ENCODE measurements at places on chromosomes 5 and 9.

DNA sequence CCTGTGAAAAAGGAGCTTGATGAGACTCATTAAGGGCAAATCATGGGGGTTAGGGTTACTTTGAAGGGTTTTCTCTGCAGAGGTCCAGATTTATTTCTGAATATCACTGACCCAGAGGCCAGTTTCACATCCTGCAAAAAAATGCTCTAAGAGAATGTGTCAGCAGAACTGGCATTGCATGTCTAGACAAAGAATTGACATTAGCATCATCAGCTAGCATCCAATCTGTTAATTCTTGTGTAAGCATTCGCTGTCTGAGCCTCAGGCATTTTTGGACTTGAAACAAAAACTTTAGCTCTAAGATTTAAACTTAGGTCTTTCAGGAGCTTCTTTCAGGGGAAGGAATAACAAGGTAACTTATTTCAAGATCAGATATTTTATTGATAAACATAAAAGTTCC is 187.9 kb upstream of the ELL2 start:
- DNase-seq = no peak

DNA sequence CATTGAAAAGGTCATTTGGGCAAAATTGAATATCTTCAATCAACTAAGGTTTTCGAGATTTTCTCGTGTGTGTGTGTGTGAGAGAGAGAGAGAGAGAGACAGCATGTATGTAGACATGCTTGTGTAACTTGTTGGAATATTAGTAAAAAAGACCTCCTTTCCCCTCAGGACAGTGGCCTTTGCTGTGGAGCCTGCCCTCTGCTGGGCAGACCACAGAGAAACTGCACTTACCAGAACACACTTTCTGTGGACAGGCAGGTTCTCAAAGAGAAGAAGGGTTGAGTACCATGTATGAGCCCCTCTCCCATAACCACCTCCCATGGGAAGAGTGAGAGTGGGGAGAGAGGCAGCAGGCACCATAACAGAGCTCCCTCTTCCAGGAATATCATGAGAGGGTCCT is 45.6 kb downstream of the CFAP90 start:
- no peak for DNase-seq

- DNase-seq = no peak
Measured at GRCh38 chr9:137141050-137141810, 2.3 kb downstream of the GRIN1 start.

DNA sequence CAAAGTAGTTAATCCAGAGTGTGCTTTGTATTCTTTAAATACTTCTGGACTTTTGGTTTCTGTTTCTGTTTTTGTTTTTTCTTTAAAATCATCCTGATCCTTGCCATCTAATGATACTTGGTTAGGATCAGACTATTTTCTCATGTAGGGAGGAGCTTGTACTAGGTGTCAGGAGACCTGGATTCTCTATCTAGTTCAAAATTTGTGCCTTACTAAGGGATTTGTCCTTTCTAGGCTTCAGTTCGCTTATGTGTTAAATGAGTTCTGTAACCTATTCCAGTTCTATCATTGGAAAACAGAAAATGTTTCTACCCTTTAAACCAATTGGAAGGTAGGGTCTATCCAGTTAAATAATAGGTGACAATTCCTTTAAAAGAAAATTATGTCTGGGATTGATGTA is 3.3 kb upstream of the MEF2C start:
- DNase-seq = no peak

GRCh38 chr9:111952559-111952958 is 55.9 kb downstream of the UGCG start:
- no peak for DNase-seq

DNA sequence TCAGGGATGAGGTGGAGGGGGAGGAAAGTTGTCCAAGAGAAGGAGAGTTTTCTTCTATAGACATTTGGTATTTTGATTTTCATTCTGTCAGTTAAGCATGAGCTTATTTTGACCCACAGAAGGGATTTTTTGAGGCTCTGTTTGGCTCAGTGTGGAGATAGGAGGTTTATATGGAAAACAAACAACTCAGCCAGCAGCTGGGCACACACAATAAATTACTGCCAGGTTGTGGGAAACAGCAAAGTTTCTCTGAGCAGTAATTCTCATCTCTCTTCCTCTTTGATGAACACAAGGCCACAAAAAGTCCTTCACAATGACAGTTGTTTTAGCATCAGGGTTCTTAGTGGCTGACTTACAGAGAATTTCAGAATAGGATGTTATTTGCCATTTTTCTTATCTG is 486.1 kb downstream of the KDM4C start:
- no peak for DNase-seq

GRCh38 chr5:23027331-23027730 is 174.2 kb upstream of the CDH12 start:
- no peak for DNase-seq

GRCh38 chr5:8843771-8844170 is 702.1 kb downstream of the SEMA5A start:
- no peak for DNase-seq

DNA sequence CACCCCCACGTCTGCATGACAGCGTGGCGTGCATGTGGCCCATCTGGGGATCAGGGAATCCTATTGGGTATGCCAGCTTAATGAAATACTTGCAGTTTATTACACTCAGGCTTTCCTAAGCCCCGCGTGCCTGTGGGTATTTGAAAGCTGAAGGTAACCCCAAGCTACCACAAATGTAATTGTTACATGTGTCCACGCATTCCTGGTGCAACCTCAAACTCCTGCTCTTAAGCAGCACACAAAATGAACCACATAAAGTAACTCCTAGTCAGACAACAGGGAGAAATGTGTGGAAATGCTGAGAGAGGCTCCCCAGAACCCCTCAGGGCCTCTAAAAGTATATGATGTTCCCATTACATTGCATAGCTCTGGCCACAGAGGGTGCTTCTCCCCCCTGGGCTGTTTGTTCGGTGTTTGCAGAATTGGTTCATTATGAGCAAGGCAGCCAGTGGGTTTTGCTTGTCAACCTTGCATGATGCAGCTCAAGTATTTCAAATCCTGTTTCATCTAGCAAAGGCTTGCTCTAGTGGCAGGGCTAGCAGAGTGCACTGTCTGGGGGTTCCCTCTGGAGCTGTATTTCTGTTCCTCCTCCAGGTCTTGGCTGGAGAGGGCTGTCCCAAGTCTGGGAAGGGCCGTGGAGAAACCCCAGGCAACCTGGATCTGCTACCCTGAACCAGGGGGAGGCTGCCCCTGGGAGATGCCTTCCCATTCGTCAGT is 1.8 kb upstream of the DCANP1 start:
- DNase-seq = no peak

GRCh38 chr9:117535434-117535833 is 120.6 kb upstream of the ASTN2 start:
- no peak for DNase-seq

DNA sequence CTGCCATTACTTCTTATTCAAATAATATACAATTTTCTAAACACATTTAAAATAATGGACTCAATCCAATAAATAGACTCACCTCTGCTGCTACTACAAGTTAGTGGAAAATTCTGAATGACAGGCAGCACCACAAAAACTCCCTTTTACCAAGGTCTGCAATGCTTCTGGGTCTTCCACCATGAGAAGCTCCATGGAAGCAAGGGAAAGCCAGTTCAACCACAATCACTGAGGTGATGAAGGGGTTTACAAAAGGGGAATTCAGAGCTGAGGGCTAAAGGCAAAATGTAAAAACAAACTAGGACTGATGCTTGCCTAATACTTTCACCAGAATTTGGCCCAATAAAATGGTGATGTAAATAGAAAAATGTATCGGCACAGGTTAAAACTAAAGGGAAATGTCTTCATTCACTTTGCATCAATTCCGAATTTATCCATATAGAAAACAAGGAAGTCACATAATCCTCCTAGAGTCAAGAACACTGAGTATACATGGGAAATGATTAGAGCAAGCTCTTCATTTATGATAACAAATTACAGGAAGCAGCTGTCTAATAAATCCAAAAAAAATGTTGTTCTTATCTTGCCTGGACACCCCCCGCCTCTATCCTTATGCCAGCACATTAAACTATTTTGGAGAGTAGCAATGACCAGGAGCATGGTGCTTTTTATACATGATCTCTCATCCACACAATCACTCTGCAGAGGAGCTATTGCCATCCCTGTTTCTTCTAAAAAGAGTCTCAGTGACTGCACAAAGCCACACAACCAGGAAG is 66.3 kb upstream of the NFIB start:
- DNase-seq = no peak

DNA sequence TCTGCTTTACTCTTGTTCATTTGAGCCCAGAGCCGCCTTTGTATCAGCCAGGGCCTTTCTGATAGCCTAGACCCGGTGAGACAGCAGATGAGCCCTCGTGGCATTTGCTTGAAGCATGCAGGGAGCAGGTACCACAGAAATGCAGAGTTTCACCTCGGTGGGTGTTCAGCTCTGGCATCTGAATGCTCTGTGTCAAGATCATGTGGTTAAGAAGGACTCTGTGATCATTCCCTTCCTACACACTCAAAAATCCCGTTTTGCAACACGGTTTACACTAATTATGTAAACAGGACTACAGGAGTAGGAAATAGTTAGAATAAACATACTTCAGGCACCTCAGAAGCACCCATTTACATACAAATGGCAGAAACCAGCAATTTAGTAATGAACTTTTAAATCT is 67.2 kb downstream of the MVB12B start:
- DNase-seq = no peak

- no peak for DNase-seq
Measured at GRCh38 chr9:37923118-37923795, 19.3 kb upstream of the SLC25A51 start.

DNA sequence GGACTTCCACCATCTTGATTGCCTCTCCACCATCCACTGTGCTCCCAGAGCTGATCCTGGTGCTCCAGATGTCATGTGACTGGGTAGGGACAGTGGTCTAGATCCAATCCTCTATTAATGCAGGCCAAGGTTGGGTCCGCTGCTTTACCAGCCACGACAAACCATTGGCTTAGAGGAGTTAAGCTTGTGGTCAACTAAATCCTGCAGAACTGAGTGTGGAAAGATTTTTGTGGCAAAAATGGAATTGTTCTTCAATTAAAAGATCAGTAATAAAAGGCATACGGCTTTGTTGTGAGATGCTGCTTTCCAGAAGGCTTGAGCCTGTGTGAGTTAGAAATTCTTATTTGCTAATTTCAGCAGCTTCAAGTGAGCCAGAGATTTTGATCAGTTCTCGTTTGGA is 30.7 kb downstream of the SLC1A3 start:
- DNase-seq = no peak

DNA sequence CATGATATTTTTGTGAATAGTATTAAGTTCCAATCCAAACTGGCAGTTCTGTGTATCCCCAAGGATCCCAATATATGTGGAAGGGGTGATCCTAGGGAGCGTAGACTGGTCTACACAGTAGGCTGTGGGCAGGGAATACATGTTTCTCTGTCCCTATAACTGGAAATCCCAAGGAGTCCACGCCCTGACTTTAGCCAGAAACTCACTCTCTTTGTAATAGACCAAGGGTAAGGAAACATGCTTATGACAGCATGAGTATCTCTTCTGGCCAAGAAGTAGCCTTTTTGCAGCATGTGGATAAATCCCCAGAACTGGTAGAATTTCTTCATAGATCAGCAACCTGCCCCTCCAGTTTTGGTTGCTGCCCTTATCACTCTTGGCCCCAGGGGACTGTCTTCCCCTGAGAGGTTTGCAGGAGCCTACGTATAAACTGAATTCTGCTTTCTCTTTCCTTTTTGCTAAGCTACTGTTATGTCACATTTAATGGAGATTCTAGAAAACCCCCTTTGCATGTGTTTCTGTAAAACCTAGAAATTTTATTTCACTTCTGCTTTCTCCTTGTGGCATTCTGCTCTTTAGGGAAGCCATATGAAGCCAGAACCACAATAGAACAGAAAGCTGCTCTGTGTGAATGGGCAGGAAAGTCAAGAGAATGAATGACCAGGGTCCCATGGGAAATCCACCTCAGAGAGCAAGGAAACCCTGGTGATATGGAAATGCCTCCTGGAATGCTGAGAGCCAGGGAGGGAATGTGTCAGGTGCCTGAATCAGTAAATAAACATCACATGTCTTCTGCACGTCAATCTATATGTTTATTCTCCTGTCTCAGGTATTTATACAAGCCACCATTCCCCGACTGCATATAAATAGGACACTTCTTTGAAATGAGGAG is 3.5 kb downstream of the IFNA2 start:
- no peak for DNase-seq

DNA sequence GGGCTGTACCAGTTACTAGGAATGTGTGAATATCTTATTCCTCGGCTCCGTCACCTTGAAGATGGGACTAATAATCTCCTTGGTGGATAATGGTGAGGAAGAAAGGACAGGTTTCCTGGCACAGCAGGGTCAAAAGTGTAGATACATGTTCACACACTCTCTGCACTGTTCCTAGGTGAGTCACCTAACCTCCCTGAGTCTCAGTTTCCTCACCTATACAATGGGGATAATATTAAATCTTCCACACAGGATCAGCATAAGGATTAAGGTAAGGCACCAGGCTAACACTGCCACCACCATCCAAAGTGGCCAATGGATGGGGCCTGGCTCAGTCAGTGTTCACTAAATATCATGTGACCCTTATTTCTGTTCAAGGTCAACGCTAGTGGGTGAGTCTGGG is 66.9 kb downstream of the PSMB7 start:
- DNase-seq = no peak

DNA sequence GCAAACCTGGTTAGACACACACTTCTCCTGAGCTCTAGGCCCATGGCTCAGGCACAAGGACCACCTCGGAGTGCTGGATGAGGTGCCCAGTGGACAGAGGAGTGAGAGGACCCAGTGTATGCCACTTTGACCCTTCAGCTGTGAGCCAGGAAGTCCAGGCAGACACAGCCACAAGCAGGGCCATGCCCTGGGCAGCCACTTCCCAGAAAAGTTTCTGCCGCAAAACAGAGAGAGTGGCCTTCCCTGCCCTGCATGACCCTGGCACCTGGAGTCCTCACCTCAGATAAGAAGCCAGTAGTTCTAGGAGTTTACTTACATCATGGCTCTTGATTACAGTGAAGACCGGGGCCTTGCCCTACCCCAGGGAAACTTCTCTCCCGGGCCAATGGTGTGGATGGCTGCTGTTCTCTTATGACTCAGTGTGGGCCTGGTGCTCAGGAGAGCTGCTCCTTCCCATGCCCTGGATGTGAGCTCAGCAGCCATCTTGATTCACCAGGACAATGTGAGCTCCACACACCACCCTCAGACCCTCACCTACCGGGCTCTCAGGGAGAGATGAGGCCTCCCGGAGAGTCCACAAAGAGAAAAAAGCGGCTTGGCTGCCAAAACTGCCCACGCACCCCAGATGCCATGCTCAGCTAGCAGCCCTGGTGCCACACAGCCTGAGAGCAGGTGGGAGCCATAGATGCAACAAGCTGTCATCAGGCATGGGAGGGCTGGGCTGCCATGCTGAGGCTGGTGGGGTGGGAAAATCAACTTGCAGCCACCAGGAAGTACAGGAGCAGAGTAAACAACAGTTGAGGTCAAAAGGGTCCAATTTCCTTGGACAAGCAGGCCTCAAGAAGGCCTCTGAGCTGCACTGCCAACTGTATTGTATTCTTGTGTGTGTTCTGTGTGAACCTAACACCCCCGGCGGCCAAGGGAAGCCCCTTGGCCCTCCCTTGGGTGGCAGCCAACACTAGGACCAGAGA is 11.7 kb upstream of the IRF1 start:
- DNase-seq = no peak

- no peak for DNase-seq
Measured at GRCh38 chr5:122101636-122102285, 23.7 kb upstream of the LOX start.

- DNase-seq = no peak
Measured at GRCh38 chr5:160835376-160835775, 16.6 kb downstream of the ATP10B start.

GRCh38 chr9:131080589-131080988 is 15.7 kb upstream of the AIF1L start:
- no peak for DNase-seq

- no peak for DNase-seq
Measured at GRCh38 chr9:134051319-134051718, 16.5 kb downstream of the BRD3 start.

- DNase-seq = no peak
Measured at GRCh38 chr5:164191240-164191639, 685.8 kb downstream of the MAT2B start.
